ENCODE measurements at places on chromosomes 7 and 10.
A peak's percentile ranks its signal among the peaks of the same experiment; 100 is the strongest.

DNA sequence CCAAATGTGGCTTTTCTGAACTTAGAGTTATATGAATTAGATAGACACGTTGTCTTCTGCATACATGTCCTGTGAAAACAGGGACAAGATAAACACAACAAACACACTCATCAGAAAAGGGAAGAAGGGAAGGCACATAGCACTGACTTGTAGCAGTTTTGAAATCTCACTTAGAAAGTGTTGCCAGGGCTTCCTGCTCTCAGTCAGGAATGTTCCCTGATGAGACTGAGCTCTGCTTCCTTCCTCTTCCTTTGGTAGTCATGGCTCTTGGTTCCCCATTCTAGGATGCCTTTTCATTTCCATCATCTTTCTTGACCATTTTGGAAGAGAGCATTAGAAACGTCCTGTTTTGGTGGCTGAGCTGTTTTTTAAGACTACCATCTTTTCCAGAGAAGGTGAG, 233.8 kb upstream of the LYZL1 start:
- DNase-seq, result no peak

- no peak for DNase-seq
Measured at GRCh38 chr7:26187380-26188205, 13.0 kb downstream of the HNRNPA2B1 start.

DNA sequence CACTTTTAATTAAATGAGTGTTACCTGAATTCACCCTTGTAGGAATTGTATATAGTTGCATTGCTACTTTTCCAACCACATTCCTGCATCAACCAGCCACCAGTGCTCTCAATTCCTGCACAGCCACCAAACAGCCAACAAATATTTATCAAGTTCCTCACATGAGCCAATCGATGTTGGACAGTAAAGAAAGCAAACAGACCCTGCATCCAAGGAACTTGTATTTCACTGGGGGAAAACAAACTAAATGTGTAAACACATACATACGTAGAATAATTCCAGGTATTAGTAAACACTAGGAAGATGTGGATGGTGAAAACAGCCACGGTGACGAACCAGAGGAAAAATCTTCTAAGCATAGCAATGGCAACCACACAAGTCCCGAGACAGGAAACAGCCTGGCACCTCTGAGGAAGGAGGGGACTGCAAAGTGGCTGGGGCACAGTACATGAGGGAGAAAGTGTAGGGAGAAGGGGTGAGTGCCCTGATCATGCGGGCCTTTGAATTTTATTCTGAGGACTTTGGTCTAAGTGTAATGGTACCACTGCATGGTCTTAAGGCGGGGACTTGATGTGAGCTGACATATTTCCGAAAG, 111.2 kb downstream of the XRCC2 start:
- DNase-seq, result no peak

- no peak for DNase-seq
Measured at GRCh38 chr7:47249361-47249760, 332.6 kb downstream of the TNS3 start.

DNA sequence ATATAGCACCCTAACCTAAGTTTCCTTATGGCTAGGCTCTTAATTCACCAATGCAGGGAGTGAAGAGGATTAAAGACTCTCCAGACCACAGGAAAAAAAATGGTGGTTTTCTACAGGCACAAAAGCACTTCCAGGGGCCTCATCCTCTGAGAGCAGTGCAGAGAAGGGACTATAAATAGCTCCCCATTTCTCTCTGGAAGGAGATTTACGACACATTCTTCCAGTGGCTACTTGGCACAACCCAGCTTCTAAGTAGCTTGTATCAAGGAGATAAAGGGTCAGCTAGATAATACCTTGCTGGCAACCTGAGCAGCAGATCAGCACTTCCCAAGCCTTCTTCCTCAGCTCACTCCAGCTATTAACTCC, 73.5 kb downstream of the CRPPA start:
- no peak for DNase-seq

GRCh38 chr7:114941692-114942091, 19.8 kb downstream of the MDFIC start:
- DNase-seq, result no peak

- DNase-seq, result no peak
Measured at GRCh38 chr10:29719281-29719675, 84.5 kb upstream of the SVIL start.

GRCh38 chr7:27123007-27123476, 7.5 kb downstream of the HOXA4 start:
- DNase-seq, result peak; percentile 60

GRCh38 chr7:103824251-103824650, 165.2 kb downstream of the RELN start:
- DNase-seq, result no peak

- DNase-seq, result no peak
Measured at GRCh38 chr7:91850455-91850854, 30.0 kb downstream of the MTERF1 start.

GRCh38 chr7:68364886-68365625, 1233.2 kb upstream of the AUTS2 start:
- no peak for DNase-seq

- no peak for DNase-seq
Measured at GRCh38 chr7:86784765-86785164, 141.1 kb downstream of the GRM3 start.

DNA sequence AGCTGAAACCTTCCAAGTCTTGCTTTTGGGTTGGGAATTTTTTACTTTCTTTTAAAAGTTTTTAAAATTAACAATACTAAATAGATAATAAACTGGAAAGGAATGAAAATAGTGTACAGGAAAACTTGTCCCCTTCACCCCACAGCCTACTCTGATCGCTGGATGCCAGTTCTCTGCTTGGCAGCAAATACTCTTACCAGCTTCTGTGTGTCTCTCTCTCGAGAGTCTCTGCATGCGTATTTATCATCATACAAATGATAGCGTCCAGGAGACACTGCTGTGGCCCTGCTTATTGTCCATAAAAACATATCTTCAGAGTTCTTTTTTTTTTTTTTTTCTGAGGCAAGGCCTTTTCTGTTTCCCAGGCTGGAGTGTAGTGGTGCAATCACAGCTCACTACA, 101.5 kb downstream of the CCNY start:
- no peak for DNase-seq

All from H1 (cell line).